ENCODE measurements at places on chromosomes 13 and 19.

DNA sequence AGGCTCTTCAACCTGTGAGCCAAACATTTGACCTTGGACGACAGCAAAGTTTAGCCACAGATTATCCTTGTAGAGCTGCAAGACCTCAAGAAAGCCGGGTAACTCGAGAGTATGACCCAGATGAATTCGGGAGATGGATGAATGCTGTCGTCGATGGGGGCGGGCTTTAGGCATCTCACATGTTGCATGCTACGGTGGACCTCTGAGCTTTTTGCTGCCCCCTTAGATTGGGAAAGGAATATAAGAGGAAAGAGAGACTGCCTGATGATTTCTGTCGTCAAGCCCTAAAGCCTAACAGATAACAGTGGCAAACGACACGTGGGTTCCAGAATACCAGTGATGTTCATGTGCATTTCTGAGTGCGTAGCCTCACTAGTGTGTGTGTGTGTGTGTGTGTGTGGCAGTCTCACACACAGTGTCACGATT, 730 bp upstream of the ABCC4 start:
- DNase-seq = no peak

GRCh38 chr19:35285095-35285449, 2.7 kb downstream of the HAMP start:
- DNase-seq = no peak

DNA sequence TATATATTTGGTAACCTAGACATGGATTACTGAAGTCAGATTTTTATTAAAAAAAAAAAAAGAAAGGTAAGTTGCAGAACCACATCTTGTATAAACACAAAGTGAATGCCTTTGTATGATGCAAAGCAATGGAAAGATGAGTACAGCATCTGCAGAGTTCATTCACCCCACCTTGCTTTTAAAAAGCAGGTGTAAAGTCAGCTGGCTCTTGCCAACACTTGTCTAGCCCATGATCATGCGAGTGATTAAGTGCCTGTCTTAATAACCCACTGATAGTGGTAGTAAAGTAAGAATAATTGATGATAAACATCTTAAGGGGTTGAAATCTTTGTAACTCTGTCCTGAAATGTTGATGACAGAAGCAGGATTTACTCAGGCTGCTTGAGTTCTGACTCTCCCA, 710.4 kb downstream of the EFNB2 start:
- DNase-seq = no peak

- no peak for DNase-seq
These were observed 3.9 kb upstream of the PODNL1 start for GRCh38 chr19:13942023-13942684.

- no peak for DNase-seq
These were observed 451 bp downstream of the NOSIP start for GRCh38 chr19:49579947-49580263.

DNA sequence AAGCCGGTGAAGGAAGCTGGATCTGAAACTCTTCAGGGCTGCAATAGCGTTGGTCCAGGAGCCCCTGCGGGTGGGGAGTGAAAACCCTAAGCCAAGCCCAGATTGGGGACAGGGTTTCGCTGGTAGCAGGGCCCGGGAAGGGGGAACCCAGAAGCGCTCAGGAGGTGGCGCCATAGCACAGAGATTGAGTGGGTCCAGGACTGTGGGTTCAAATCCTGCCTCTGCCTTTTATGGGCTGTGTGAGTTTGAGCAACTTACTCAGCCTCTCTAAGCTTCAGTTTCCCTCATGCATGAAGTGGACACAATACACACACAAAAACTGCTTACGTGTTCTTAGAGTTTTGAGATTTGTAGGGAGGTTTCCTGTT, 8.3 kb upstream of the SYCN start:
- peak; percentile 59 for DNase-seq

- DNase-seq = no peak
These were observed 49.4 kb upstream of the TEX29 start for GRCh38 chr13:111270765-111271698.

- DNase-seq = no peak
These were observed 75.2 kb upstream of the UBL3 start for GRCh38 chr13:29925457-29926097.

GRCh38 chr13:22449251-22449650, 731.5 kb upstream of the SGCG start:
- no peak for DNase-seq

DNA sequence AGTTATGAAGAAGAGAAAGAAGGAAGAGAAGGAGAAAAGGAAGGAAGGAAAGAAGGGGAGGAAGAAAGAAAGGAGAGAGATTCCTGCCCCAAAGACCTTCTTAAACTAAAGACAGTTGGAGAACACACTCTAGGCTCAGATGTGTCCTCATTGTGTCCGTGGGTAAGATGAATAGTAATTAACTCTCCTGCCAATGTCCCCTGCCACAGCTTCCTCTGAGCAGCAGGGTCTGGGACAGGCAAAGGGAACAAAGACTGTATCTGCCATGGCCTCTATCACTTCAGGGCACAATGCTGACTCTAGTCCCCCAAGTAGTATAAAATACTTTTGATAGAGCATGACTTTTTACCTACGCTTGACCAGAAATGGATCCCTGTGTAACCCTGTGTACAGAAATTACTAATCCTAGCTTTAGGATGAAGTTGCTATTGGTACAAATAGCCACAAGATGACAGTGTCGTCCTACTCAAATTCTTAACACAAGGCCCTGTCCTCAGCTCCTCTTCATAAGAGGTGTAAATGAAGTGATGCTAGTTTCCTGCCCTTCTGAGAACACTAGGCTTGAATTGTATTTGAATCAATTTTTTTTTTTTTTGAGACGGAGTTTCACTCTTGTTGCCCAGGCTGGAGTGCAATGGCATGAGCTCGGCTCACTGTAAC, 186.2 kb upstream of the GPR12 start:
- DNase-seq = no peak

DNA sequence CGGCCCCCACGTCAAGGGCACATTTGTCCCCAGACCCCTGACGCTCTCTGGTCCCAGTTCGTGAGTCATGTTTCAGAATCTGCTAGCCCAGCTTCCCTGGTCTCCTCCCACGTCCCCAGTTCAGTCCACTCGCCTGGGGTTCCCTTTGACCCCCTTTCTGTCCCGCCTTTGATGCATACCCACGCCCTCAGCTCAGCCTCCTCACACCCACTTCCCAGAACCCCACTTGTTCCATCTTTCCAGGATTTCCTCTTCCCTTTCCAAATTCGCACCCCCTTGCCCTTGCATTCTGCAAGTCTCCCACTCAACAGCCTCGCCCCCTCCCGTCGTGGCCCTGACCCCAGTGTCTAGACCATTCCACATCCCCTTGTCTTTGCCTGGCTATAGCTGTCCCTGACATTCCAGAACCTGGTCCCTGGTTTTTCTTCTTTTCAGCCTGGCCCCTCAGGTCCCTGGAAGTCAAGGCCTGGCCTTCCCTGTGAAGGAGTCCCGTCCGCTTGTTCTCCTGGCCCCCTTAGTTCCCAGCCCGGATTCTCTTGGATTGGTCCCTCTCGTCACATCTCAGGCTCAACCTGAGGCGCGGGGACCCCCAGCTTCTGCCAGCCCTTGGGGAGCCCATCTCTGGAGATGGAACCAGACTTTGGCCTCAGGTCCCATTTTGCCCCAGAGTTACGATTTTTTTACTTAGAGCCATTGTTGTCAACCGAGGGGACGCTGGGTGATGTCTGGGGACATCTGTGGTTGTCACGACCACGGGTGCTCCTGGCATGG, 1.3 kb downstream of the NCLN start:
- DNase-seq = no peak

DNA sequence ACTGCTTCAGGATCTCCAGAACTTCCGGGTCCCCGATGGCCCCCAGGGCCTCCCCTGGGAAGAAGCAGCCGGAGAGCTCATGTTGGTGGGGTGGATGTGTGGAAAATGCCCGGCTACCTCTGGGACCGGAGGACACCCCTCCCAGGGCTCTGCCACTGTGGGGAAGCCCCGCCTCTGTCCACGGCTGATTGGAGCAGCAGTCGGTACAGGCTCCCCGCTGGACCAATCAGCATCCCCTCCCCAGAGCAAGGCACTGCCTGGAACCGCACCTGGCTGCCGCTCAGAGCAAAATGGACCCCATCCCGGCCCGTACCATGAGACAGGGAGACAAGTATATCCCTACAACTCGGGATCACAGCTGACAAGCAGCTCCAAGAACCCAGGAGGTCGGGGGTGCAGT, 6.4 kb downstream of the DOHH start:
- peak; percentile 28 for DNase-seq

GRCh38 chr13:102799426-102800144, 666 bp downstream of the BIVM start:
- DNase-seq = no peak

DNA sequence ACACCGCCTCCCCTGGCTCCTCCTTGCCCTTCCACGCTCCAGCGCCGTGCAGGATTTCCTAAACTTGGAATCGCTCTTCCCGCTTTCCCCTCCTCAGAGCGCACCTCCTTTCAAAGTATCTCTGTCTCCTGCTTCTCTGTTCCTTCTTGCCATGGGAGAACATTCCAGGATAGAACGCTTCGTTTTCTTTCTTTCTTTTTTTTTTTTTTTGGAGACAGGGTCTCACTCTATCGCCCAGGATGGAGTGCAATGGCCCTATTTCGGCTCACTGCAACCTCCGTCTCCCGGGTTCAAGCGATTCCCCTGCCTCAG, 574 bp upstream of the XPO4 start:
- no peak for DNase-seq

GRCh38 chr13:78909276-78909675, 250.3 kb upstream of the OBI1 start:
- no peak for DNase-seq

GRCh38 chr13:107035778-107036177, 467.8 kb upstream of the ARGLU1 start:
- DNase-seq = no peak

- DNase-seq = no peak
These were observed 106.7 kb upstream of the UBAC2 start for GRCh38 chr13:99093997-99094396.

- no peak for DNase-seq
These were observed 9.3 kb upstream of the CPAMD8 start for GRCh38 chr19:17035842-17036424.

DNA sequence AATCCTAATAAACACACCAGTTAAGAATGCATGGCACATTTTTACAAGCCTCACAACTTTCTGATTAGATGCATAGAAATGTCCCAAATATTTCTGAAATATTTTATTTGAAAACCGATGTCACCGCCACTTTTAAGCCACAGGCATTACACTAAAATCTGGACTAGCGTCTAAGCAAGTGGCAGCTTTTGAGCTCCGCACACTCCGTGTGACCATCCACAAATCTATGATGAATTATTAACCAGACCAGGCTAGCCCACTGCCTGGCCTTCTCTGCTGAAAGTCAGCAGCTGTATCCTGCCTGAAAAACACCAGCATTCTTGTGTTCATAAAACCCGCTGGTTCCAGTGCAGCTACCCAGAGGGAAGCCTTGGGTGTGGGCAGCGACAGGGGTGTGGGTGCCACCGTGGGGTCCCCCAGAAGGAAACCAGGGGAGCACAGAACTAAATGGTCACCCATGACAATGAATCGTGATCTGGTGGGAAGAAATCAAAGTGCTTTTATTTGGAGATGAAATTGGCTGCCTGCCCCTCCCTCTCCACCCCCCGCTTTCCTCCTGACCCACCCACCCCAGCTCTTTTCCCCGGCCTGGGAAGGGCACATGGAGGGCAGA, 13.8 kb downstream of the RASA3 start:
- DNase-seq = no peak

- no peak for DNase-seq
These were observed 5.6 kb downstream of the LENG9 start for GRCh38 chr19:54457773-54458647.

GRCh38 chr13:97506511-97506910, 72.5 kb downstream of the RAP2A start:
- DNase-seq = no peak

GRCh38 chr19:34193876-34194275, 21.6 kb downstream of the LSM14A start:
- no peak for DNase-seq

- DNase-seq = no peak
These were observed 426.2 kb downstream of the PCDH9 start for GRCh38 chr13:66803808-66804456.

DNA sequence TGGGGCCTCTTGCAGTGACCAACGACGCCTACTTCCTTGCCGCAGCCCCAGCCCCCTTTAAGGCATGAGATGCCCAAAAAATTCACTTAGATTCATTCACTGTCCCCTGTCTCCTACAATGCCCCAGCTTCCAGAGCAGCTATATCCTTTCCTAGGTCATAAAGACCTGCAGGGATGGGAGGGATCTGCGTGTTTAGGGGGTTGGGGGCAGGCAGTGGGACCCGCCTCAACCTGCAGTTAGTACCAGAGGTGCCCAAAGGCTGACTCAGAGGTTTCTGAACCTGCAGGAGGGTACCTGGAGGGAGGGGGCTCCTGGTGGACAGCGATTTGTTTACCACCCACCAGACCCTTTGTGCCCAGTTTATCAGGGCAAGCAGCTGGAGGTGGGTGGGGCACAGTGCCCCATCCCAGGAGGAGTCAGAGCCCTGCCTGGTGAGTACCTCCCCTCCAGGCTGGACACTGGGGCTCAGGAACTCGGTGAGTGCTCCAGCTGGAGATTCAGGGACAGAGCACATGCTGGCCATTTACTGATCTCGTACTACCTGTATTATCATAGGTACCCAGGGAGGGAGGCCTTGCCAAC, 10.1 kb downstream of the RPS28 start:
- DNase-seq = no peak

DNA sequence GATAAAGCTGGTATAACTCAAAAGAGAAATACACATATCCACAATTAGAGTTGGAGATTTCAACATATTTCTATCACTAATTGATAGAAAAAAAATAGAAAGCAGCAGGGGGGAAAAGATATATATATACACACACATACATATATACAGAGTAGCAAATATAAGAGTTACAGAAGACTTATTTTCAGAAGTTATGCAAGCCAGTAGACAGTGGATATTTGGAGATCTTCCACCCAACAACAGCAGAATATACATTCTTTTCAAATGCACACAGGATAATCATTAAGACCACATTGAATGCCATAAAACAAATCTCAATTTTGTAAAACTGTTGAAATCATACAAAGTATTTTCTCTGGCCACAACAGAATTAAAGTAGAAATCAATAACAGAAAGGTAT, 192.8 kb downstream of the LACC1 start:
- no peak for DNase-seq

GRCh38 chr19:1942934-1943555, 2.1 kb downstream of the CSNK1G2 start:
- no peak for DNase-seq

DNA sequence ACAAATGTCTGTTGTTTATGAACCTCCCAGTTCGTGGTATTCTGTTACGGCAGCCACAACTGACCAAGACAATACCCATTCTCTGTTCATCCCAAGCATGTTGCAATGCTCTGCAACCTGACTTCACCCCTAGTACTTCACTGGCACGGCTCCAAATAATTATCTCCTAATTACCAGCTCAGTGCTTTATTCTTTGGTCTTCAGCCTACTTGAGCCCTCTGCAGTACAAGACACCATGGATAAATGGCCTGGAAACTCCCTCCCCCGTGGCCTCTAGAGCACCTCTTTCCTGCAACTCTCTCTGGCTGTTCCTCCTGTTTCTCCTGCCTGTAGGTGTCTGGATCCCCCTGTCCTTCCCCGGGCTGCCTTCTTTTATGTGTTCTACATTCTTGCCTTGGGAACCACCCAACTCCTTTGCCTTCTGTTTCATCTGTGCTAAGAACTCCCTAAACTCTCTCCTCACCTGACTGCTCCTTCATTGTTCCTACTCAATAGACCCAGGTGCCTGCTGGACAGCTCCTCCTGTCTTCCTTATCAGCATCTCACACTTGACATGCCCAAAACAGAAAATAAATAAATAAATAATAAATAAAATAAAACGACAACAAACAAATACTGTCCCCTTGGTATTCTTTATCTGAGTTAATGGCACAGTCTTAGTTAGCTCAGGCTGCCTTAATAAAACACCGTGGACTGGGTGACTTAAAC, 200.4 kb upstream of the IPO5 start:
- no peak for DNase-seq

GRCh38 chr13:35771898-35772297, 295.4 kb upstream of the MAB21L1 start:
- DNase-seq = no peak

Data from activated naive CD4-positive, alpha-beta T cell treated with Interleukin-2 at 50 U/mL for 16 hours (primary cell).